ENCODE measurements at places on chromosomes 3 and 15.

- no peak for DNase-seq
These were observed 24.3 kb downstream of the IRAK2 start for GRCh38 chr3:10188804-10189556.

GRCh38 chr15:92624401-92624991 lies 31.1 kb downstream of the FAM174B start:
- no peak for DNase-seq

DNA sequence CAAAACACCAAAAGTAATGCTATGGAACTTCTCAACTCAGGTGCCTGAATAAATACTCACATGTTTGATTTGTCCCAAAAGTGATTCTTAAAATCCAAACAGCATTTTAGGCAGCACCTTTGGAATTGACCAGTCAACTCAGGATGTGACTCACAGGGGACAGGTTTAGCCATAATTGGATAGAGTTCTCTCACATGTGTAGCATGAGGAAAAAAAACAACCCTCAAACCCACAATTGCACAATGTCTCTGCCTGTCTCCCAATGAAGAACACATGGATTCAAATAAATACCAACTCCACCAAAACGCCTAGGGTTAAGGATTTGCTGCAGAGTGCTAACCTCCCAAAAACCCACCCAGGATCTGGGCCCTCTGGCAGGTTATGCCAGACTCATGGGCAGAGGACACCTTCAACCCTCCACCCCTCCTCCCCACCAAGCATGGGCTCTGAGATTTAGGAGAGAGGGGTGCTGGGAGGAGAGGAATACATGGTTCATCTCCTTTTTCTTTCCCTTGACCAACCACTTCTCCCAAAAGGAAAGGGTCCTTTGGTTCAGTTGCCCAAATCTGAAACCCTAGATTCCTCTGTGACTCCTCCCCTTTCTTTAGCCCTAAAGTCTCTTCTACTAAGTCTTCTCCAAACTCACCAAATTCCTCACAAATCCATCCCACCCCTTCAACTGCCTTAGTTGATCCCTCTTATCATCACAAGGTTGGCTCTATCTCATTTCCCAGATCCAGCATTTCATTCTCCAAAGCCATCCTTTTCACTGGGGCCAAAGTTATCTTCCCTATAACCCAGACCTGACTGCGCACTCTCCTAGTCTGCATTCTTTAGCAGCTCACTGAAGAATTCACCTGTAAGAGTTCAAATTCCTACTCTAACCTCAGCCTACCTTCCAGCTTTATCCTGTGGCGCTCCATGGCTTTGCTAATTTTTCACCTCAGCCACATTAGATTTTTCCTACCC lies 7.7 kb downstream of the RYK start:
- no peak for DNase-seq

DNA sequence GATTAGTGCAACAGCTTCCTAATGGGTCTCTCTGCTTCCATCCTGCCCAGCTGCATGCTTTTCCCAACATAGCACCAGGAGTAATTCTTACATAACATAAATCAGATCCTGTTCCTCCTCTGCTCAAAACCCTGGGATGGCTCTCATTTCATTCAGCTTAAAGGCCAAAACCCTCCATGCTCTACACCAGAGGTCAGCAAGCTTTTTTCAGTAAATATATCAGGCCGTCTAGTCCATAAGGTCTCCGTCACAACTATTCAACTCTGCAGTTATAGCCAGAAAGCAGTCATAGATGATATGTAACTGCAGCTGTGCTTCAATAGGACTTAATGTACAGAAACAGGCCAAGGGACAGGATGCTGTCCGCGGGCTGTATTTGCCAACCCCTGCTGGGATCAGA lies 202.8 kb upstream of the UBE2E2 start:
- no peak for DNase-seq

GRCh38 chr15:55685286-55685685 lies 57.7 kb downstream of the PRTG start:
- no peak for DNase-seq

- peak; percentile 40 for DNase-seq
These were observed 34.9 kb downstream of the DCLK3 start for GRCh38 chr3:36729204-36730056.

GRCh38 chr15:42547918-42548248 lies 710 bp downstream of the LRRC57 start:
- no peak for DNase-seq
